Eye (tissue), 1 donor: ENCODE measurements at places on chromosomes 3 and 15.

DNA sequence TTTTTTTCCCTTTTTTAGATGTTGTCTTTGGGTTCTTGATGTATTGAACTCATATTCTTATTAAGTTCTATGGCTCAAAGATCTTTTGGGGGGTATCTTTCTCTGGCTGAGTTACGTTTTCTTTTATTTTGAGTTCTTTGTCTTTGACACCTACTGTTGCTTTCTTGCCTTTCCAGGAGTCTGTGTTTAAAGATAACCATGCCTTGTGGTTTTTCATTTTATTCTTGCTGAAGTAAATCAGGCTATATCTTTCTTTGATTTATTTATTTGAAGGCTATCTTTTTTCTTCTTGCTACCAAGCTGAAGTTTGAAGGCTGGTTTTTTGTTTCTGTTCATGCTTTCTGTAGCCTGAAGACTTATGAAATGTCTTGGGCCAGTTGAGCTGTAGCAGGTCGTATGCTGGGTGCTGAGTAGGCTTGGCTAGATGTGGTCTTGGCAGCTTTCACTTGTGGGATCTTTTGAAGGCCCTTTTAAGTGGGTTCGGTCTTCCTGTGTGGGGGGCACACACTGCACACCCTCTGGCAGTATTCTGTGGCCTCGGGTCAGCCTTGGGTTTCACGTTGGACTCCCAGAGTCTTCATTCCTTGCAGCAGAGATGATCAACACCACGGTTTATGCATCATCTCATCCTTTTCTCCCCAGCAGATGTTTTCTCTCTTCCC lies 17.5 kb downstream of the SLCO3A1 start:
- no peak for DNase-seq

DNA sequence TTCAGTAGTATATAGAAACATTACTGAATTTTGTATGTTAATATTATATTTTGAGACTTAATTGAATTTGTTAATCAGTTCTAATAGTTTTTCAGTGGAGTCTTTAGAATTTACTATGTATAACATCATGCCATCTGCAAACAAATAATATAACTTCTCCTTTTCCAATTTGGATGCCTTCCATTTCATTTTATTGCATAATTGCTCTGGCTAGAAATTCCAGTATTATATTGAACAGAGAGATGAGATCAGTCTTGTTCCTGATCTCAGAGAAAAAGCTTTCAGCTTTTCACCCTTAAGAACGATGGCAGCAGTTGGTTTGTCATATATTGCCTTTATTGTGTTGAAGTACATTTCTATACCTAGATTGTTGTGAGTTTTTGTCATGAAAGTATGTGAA lies 40.4 kb downstream of the OR4F15 start:
- no peak for DNase-seq

GRCh38 chr3:43363621-43364266 lies 77.4 kb downstream of the SNRK start:
- DNase-seq = peak; percentile 30

- no peak for DNase-seq
Observed at GRCh38 chr3:128686465-128686864, 35.8 kb upstream of the RPN1 start.

- no peak for DNase-seq
Observed at GRCh38 chr3:100072326-100073048, 41.8 kb downstream of the FILIP1L start.

GRCh38 chr15:87569581-87569980 lies 687.0 kb downstream of the NTRK3 start:
- DNase-seq = no peak
